ENCODE measurements at places on chromosomes 16 and 17.

- H3K27ac ChIP-seq: no peak overlapping the region
- H3K4me1 ChIP-seq: peaks cover 36% of the 10 kb centered on the region
- no peaks in the 10 kb centered on the region for H3K36me3 ChIP-seq
- H3K27me3 ChIP-seq: peaks cover 12% of the 10 kb centered on the region
Measured at GRCh38 chr17:63986821-63987220, 11.3 kb upstream of the PRR29 start.

DNA sequence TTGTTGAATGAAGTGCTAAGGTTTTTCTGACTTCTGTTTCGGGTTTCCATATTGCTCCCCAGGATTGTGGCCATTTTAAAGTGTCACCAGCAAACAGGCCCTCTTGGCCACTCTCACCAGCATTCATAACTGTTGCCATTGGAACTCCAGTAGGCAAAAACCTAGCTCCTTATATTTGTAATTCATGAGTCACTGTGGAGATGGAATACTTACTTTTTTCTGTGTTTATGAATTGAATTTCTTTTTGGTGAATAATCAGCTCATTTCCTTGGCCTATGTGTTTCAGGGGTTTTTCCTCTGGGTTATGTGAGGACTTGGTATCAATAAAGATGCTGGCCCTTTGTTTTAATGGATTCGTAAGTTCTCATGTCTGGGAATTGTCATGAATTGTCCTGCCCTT, 255.1 kb downstream of the SNX29 start:
- no peak overlapping the region for H3K4me3 ChIP-seq
- H3K36me3 ChIP-seq: no peaks in the 10 kb centered on the region
- H3K27ac ChIP-seq: no peak overlapping the region
- H3K4me1 ChIP-seq: peaks cover 6% of the 10 kb centered on the region
- H3K27me3 ChIP-seq: no peaks in the 10 kb centered on the region

GRCh38 chr16:31009894-31010584, 399 bp downstream of the STX1B start:
- peak overlapping the region; percentile 40 for H3K4me3 ChIP-seq
- H3K36me3 ChIP-seq: peaks cover 17% of the 10 kb centered on the region
- no peaks in the 10 kb centered on the region for H3K27me3 ChIP-seq
- peaks cover 25% of the 10 kb centered on the region for H3K4me1 ChIP-seq
- DNase-seq: no peak

- H3K27me3 ChIP-seq: no peaks in the 10 kb centered on the region
- peak overlapping the region; percentile 40 for H3K4me3 ChIP-seq
- H3K4me1 ChIP-seq: peaks cover 8% of the 10 kb centered on the region
- H3K27ac ChIP-seq: peak overlapping the region; percentile 68
Measured at GRCh38 chr16:14186007-14186794, 115.1 kb downstream of the MRTFB start.

DNA sequence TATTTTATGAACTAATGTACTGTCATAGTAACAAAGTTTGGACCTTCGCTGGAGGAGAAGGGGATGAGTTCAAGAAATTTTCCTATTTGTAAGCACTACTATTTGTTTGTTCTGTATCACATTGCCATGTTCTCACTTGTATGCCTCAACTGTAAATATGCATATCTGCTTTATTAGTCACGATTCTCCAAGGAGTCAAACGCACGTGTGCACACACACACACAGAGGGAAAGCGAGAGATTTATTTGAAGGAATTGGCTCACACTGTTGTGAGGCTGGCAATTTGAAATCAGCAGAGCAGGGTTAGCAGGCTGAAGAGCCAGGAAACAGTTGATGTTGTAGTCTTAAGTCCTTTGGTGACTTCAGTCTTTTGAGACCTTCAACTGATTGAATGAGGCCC, 24.9 kb upstream of the MYH2 start:
- DNase-seq: no peak
- H3K36me3 ChIP-seq: no peaks in the 10 kb centered on the region
- H3K4me1 ChIP-seq: no peaks in the 10 kb centered on the region
- H3K4me3 ChIP-seq: no peak overlapping the region
- no peaks in the 10 kb centered on the region for H3K27me3 ChIP-seq

DNA sequence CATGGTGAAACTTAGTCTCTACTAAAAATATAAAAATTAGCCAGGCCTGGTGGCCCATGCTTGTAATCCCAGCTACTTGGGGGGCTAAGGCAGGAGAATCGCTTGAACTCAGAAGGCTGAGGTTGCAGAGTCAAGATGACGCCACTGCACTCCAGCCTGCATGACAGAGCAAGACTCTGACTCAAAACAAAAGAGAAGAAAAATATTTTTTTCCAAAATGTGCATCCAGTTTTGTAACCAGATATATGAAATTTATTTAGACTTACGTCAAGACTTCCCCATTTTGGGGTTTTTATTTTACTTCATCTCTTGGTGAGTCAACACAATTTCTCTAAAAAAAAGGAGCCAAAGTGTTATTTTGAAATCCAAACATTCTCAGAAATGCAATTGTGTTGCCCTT, 5.5 kb upstream of the TM4SF5 start:
- no peak for DNase-seq
- H3K4me3 ChIP-seq: no peak overlapping the region
- peaks cover 3% of the 10 kb centered on the region for H3K27me3 ChIP-seq
- no peak overlapping the region for H3K27ac ChIP-seq

- H3K27ac ChIP-seq: no peak overlapping the region
Measured at GRCh38 chr16:89020068-89020924, 43.3 kb upstream of the CBFA2T3 start.

DNA sequence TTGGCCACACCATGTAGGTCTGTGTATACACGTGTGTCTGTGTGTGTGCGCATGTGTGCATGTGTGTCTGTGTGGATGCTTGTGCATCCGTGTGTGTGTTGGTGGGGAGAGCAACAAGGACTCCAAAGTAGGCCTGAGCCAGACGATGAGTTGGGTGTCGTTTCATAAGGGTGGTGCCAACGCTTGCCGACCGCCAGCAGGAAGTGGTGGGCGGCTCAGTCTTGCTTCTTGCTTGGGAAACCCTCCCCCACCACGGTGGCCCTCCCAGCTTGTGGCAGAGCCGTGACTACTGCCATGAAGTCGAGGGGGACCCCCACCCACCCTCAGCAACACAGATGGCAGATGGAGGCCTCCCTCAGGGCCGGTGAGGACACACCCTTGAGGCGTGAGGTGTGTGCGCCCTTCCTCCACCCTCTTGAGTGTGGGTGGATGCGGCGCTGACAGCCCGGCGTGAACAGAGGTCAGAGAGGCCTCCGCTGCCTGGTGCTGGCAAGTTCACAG, 17.5 kb downstream of the SBK1 start:
- H3K27me3 ChIP-seq: no peaks in the 10 kb centered on the region
- DNase-seq: no peak
- peaks cover 53% of the 10 kb centered on the region for H3K36me3 ChIP-seq
- H3K27ac ChIP-seq: no peak overlapping the region
- no peak overlapping the region for H3K4me3 ChIP-seq
- H3K4me1 ChIP-seq: no peaks in the 10 kb centered on the region

GRCh38 chr16:55280587-55280986, 43.4 kb upstream of the IRX6 start:
- peaks cover 2% of the 10 kb centered on the region for H3K27me3 ChIP-seq
- H3K27ac ChIP-seq: no peak overlapping the region
- no peak for DNase-seq
- H3K4me3 ChIP-seq: no peak overlapping the region
- H3K36me3 ChIP-seq: no peaks in the 10 kb centered on the region

DNA sequence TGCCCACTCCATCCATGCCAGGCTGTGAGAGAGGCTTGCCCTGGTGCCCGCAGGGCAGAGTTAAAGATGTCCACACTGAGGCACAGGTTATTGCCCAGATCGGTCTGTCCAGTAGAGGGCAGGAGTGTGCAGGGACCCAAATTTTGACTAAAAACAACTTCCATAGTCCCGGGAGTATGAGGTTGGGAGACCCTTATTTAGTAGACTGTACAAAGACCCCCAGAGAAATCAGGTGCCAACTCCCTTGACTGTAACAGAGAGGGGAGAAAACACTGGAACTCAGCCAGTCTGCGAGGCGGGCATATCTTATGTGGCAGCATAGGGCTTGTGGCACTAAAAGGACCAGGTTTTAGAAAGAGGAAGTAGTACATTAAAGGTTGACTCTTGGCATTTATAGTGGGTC, 43.4 kb downstream of the HNF1B start:
- peaks cover 5% of the 10 kb centered on the region for H3K36me3 ChIP-seq
- H3K4me1 ChIP-seq: no peaks in the 10 kb centered on the region
- no peak overlapping the region for H3K4me3 ChIP-seq

DNA sequence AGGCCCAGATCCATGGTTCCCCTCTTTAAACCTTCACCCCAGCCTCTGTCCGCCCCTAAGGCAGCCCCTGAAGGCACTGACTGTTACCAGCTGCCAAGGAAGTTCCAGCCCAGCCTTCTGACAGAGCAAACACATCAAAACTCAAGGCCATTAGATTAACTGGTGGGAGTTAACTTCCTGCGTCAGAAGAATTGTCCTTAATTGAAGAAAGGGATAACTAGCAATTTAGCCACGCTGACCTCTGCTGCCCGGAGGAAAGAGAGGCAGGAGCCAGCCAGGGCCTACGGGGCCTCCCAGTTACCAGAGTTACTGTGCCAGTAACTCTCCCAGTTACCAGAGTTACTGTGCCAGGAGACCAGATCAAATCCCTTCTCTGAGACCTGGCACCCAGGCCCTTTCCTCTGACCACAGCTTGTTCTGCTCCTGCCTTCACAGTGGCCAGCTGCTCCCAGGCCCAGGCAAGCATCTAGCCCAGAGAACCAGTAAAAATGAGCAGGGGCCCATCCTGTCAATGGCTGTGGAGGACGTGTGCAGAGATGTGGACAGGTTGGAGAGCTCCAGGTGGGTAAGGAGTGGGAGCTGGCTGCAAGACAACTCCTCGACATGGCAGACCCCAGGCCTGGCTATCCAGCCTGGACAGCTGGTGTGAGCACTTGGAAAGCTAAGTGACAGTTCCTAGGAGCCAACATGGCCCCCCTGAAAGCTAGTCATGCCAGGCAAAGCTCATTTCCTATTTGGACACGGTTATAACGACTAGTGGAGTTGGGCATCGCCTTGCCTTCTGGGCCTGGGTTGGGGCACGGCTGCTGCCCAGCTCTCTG, 2.8 kb upstream of the PITPNM3 start:
- no peak overlapping the region for H3K4me3 ChIP-seq
- no peak overlapping the region for H3K27ac ChIP-seq
- DNase-seq: no peak
- H3K27me3 ChIP-seq: peaks cover 21% of the 10 kb centered on the region
- H3K4me1 ChIP-seq: peaks cover 33% of the 10 kb centered on the region
- no peaks in the 10 kb centered on the region for H3K36me3 ChIP-seq

DNA sequence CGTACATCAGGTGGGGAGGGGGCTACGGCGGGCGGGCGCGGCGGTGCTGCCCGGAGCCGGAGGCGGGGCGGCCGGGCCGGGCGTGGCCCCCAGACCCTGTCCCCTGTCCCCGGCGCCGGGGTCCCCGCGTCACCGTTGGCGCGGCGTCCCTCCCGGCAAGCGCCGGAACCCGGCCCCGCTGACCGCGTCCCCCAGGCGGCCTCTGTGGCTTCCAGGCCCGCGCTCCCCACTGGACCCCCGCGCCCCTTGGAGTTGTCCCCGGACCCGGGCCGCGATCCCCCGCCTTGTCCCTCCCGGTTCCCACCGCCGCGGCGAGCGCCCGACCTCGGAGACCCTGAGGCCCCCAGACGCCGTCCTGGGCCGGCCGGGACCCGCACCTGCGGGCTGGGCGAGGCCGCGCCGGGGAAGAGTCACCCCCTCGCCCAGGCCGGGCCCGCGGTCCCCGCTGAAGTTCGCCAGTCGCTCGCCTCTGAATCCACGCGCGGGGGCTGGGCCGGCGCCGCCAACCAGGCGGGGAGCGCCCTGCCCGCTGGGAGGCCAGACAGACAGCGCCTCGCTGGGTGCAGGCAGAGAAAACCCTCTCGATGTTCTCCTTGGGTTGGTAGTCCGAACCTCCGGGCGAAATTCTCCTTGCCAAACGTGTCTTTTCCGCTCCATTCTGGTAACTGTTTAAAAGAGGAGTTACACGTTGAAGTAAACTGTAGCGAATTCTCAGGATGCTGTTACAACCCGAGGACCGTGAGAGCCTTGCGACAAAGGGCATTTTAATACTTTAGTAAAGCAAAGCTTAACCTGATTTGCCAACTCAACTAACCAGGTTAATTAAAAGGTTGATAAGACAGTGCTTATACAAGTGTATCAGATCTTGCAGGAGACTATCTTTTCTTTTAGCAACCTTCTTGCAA, 761 bp downstream of the GAN start:
- no peaks in the 10 kb centered on the region for H3K36me3 ChIP-seq
- no peak for DNase-seq
- no peaks in the 10 kb centered on the region for H3K27me3 ChIP-seq
- H3K4me3 ChIP-seq: peak overlapping the region; percentile 75
- peaks cover 13% of the 10 kb centered on the region for H3K4me1 ChIP-seq
- peak overlapping the region; percentile 47 for H3K27ac ChIP-seq

DNA sequence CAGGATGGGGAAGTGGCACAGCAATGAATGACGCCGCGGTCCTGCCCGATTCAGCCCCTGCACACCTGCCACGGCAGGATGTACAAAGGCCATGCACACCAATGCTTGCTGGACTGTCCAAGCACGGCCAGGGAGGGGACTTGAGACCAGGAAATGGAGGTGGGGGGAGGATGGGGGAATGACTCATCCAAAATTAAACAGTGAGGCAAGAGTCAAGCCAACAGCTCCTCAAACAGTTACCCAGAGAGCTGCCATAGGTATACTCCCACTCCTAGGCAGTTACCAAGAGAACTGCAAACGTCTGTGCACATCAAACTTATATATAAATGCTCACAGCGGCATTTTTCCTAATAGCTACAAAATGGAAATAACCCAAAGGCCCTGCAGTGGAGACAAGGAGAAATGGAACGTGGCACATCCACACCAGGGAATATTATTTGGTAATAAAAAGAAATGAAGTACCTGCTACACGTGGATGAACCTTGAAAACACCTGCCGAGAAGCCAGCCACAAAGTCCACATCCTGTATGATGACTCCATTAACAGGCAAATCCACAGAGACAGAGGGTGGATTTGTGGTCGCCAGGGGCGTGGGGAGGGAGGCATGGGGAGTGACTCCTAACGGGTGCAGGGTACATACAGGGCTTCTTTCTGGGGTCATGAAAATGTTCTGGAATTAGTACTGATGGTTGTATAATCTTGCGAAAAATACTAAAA, 54.1 kb downstream of the VAC14 start:
- H3K27me3 ChIP-seq: no peaks in the 10 kb centered on the region
- no peak overlapping the region for H3K27ac ChIP-seq
- DNase-seq: peak; percentile 55

- no peak for DNase-seq
- no peak overlapping the region for H3K4me3 ChIP-seq
- peak overlapping the region; percentile 92 for H3K27ac ChIP-seq
- peaks cover 53% of the 10 kb centered on the region for H3K4me1 ChIP-seq
Measured at GRCh38 chr17:17921192-17922069, 50.8 kb downstream of the TOM1L2 start.

- H3K27ac ChIP-seq: no peak overlapping the region
- peaks cover 10% of the 10 kb centered on the region for H3K36me3 ChIP-seq
- no peak for DNase-seq
- no peak overlapping the region for H3K4me3 ChIP-seq
- peaks cover 6% of the 10 kb centered on the region for H3K4me1 ChIP-seq
- no peaks in the 10 kb centered on the region for H3K27me3 ChIP-seq
Measured at GRCh38 chr16:69867784-69868560, 83.2 kb upstream of the CLEC18A start.

- no peaks in the 10 kb centered on the region for H3K36me3 ChIP-seq
- peak; percentile 43 for DNase-seq
- H3K27ac ChIP-seq: no peak overlapping the region
- no peaks in the 10 kb centered on the region for H3K27me3 ChIP-seq
- H3K4me3 ChIP-seq: no peak overlapping the region
- peaks cover 4% of the 10 kb centered on the region for H3K4me1 ChIP-seq
Measured at GRCh38 chr17:72725433-72726068, 366.9 kb downstream of the SLC39A11 start.

- no peak within 1 kb of the TSS for H3K27ac ChIP-seq
- peaks cover 7% of the 10 kb centered on the region for H3K27me3 ChIP-seq
- peak; percentile 83 for DNase-seq
- H3K36me3 ChIP-seq: peaks cover 18% of the 10 kb centered on the region
- H3K4me1 ChIP-seq: peaks cover 51% of the 10 kb centered on the region
Measured at GRCh38 chr17:76868176-76868668, at the start of gene MGAT5B. Gene MGAT5B, plus strand, starts transcription at chr17:76868404. Its CDS starts 626 bp downstream, at chr17:76869030.
